Fibroblast of the aortic adventitia (primary cell): ENCODE measurements at places on chromosomes 11 and 22. TPM values are rescaled to one million over a fixed set of nuclear protein-coding genes. Genes with fewer than 3 reads are reported as not detected.

Gene MS4A15
- total RNA-seq = not detected in 2 replicates

Gene NAALAD2
- total RNA-seq = 3.7 and 7.9 TPM in 2 replicates

Gene PNPLA5
- total RNA-seq = not detected in 2 replicates

Gene KRTAP5-8
- not detected in 2 replicates for total RNA-seq

Gene RAG2
- not detected in 2 replicates for total RNA-seq

Gene MMP13
- not detected in 2 replicates for total RNA-seq

Gene MUC6
- under 0.01 TPM in 1 of 2 replicates, not detected in the other for total RNA-seq

Gene NRIP3
- total RNA-seq = 4.3 and 21.3 TPM in 2 replicates

Gene GUCY1A2
- total RNA-seq = 1.1 and 1.6 TPM in 2 replicates

Gene BLID
- total RNA-seq = 2.1 and 30.6 TPM in 2 replicates

Gene LINC01488
- not detected in 2 replicates for total RNA-seq
